ENCODE measurements at places on chromosomes 2 and 18. TPM values are rescaled to one million over a fixed set of nuclear protein-coding genes. Genes with fewer than 3 reads are reported as not detected.

DNA sequence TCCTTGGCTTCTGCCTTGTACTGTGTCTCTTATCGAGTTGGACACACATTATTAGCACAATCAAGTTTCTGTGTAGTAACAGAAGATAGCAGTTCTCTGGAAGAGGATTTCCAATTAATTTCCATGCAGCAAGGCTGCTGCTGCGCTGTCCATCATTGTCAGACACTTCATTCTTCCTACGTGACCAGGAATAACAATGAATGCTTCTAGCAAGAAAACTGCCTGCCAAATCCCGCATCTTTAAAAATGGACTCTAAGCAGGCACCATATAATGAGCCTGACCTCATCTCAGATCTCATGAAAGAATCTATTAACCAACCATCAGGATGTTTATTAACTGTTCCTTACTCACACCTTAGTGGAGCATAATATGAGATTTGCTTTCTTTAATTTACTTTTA is 1067.7 kb upstream of the FAM98A start:
- ATAC-seq = no peak

DNA sequence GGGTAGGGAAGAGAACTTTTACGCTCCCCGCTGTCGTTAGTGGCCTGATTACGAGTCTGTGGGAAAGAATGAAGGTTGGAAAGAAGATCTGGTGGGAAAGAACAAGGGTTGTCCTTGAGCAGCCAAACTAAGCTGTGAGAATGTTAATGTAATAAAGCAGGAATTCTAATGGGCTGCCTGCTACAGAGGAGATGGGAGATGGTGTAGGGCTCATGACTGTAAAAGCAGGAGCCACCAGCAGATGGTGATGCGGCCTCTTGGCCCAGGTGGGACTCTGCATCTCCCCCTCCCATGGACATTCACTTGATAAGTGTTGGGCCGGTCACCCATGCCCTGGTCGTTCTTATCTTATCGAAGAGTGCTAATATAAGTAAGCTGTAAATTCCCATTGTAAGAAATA is 150.0 kb downstream of the NEDD4L start:
- peak; percentile 74 for ATAC-seq

- no peak for ATAC-seq
These were observed 327.2 kb upstream of the TRIB2 start for GRCh38 chr2:12389344-12390045.

Gene PLEK
- not detected for total RNA-seq

Gene RDH14
- 18.6 TPM for total RNA-seq

Gene PRKAG3
- total RNA-seq = 5.1 TPM
